ENCODE measurements at places on chromosomes 2 and 18.

DNA sequence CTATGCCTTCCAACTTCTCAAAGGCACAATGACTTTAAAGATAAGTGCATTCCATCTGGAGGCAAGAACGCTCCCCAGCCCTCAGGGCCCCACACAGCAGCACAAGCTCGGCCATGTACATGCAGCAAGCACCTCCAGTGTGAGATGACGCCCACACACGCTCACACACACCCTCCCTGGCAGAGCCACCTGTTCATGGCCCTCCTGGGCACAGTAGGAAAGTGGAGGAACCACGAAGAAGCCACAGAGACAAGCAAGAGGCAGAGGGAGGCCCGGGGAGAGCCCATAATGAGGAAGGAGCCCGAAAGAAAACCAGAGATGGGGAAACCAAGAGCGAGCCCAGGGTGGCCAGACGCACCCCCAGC lies 21.7 kb downstream of the BIN1 start:
- no peak for DNase-seq

DNA sequence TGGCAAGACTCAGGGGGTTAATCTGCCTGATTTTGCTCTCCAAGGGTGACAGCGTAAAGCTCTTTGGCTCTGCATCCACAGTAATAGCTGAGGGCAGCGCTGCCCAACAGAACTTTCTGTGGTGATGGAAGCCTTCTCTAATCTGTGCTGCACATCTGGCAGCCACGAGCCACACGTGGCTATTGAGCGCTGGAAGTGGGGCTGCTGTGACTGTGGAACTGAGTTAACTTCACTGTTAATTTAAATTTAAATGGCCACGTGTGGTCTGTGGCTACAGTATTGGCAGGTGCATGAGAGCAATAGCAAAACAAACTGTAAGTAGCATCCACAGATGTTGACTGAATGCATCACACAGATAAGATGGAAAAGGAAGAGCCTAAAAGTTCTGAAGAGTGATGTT lies 47.3 kb upstream of the TMEM200C start:
- no peak for DNase-seq

GRCh38 chr2:86622519-86623042 lies 1.1 kb downstream of the RNF103 start:
- no peak for DNase-seq

GRCh38 chr2:71510196-71510807 lies 56.9 kb downstream of the DYSF start:
- DNase-seq, result peak; percentile 54

- no peak for DNase-seq
Observed at GRCh38 chr2:144686518-144687215, 166.7 kb upstream of the ZEB2 start.

DNA sequence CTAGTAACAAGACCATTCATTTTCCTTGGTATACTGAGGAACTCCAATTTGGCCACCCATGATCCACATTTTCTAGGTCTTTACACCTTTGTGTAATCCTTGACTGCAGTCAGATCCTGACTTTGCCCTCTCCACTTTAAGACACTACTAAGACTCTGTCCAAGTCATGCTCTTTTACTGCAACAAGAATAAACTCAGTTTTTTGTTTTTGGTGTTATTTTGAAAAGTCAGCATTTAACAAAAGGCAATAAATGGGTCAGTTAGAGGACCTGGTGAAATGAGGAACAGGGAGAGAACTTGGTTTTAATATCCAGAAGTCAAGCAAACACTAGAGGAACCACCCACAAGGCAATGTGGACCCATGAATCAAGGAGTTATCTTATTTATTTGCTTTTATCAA lies 252.2 kb upstream of the RBBP8 start:
- no peak for DNase-seq

Measured in activated CD4-positive, alpha-beta T cell treated with anti-CD3 and anti-CD28 coated beads for 24 hours (primary cell).